ENCODE measurements at places on chromosomes 5 and 9.

- DNase-seq: no peak
Observed at GRCh38 chr9:36382484-36382883, 17.6 kb downstream of the RNF38 start.

GRCh38 chr9:95425910-95426551 is 90.7 kb downstream of the PTCH1 start:
- no peak for DNase-seq

- DNase-seq: no peak
Observed at GRCh38 chr5:178420354-178420781, 169.8 kb downstream of the COL23A1 start.

DNA sequence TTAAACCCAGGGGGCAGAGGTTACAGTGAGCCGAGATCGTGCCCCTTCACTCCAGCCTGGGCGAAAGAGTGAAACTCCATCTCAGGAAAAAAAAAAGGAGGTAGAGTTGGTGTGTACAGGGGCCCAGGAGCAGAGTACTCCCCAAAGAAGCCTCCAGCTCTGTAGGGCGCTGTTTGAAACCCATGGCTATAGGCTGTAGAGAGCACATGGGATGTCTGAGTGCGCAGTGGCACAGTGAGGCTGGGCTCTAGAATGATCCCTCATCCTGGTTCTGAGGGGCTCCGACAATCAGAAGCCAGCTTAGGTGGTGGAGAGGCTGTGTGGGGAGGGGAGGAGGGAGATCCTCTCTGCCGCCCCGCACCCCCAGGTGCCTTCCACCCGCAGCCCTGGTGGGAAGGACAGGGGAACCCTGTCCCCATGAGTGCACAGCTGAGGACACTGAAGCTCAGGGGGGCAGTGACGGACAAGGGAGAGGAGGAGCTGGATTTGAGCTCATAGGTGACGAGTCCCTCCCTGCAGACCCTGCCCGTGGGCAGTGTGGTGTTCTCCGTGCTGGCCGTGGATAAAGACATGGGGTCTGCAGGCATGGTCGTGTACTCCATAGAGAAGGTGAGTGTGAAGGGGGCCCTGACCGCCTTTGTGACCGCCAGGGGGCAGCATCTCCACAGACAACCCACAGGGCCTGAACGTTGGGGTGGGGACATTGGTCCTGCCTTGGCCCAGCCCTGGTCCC is 24.6 kb downstream of the CDHR2 start:
- no peak for DNase-seq
